ENCODE measurements at places on chromosomes 6 and 20.

DNA sequence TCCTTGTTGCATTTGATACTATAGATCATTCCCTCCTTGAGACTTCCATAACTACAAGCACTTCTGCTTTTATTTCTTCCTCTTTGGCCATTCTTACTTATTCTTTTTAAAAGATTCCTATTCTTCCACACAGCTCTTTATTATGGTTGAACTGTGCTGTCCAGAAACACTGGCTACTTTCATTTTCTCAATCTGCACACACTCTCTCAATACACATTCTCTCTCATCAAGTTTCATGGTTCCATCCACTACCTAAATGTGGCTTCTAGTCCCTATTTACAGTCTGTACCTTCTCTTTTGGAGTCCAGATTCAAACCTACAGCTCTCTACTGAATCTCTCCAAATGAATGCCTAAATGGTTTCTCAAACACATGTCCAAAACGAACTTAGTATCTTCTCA lies 214.3 kb upstream of the RSPO3 start:
- no peak for DNase-seq

GRCh38 chr6:31655349-31656237 lies at the start of gene APOM:
Gene APOM, plus strand, starts transcription at chr6:31655894. Its CDS starts 73 bp downstream, at chr6:31655967.
- DNase-seq, result no peak

DNA sequence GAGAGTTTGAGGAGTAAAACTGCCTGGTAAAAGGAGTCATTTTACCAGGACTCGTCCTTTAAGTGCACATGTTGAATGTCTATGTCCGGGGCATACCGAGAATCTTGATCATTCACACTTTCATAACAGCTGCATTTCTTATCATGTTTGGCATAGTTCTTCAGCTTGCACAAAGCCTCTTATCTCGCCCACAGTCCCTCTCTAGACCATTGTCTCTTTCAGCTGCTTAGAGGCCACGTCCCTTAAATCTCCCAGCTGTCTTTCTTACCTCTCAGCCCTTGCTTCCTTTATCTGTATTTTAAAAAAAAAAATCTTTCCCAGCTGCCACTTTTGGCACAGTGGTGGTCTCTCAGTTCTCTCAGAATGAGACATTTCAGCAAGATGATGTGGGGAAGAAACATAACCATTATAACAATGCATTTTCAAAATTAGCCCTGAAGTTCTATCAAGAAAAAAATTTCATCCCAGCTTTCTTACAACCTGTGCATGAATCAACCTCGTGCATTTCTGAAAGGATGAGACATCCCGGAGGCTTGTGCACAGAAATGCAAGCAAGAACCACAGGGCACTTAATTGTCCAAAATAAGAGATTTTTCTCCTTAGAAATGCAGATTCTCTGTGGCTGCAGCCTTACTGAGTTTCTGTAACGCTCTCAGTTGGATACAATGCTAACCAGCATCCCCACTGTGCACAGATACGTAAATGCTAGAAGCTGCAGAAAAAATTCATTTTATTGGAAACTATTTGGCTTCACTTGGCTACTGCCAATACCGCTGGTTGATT lies 24.2 kb downstream of the RBM24 start:
- no peak for DNase-seq

DNA sequence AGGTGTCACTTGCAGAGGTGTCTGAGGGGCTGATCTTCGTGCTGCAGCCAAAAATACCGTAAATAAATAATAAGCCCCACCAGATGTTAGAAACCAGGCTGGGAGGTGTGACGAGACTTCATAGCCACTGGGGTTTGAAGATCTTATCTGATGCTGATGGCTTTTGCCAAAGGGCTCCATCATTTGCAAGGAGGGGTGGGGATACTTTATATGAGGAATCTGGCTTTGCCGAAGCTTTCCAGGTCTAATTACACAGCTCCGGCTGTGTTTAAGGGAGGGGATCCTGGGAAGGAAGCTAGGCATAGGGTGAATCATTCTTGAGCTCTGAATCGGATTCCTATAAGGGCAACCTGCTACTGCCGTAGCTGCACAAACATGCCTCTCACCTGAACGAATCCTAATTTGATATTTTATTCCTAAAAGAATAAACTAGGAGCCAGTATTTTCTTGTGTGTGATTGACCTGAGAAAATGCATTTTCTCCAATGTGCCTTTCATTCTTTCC lies 249.6 kb downstream of the SOD2 start:
- no peak for DNase-seq

DNA sequence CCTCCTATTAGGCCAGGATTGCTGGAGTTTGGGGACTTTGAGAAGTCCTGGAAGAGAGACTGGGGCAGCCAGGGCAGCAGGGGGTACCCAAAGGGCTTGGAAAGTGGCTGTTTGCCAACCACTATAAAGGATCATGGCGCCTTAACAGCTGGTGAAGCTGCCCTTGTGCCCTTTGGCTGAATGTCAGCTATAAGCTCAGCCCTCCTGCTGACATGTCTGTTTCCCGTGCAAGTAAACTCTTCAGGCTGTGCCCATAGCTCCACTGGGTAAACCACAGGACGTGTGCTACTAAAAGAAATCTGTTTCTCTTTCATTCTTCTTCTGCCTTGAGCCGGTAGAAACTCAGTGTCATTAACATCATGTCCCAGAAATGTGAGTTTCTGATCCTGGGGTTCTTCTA lies 97.3 kb downstream of the CAP2 start:
- DNase-seq, result no peak

DNA sequence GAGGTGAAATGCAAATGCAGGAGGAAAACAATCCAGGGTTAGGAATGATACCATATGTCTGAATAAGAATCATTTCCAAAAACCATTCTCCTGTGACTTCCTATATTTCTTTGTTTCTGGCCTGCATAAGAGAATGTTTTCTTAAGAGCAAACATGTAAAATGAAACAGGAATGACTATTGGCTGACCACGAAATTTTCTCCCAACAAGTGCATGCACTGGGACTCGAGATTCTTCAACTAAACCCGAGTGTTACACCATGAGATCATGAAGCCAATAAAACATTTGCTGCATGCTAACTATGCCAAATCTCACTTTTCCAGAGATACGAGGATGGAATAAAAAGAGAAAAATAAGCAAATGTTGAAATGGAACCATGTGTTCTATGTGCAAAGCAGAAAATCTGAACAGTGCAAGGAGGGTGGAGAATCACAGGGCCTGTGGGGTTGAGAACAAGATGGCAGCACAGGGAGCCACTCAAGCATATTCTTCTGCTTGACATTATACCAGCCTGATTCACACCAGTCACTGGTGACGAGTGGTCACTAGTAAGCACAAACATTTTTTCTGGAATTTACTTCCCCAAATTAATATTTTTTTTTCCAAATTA lies 212.2 kb upstream of the FOXA2 start:
- no peak for DNase-seq

DNA sequence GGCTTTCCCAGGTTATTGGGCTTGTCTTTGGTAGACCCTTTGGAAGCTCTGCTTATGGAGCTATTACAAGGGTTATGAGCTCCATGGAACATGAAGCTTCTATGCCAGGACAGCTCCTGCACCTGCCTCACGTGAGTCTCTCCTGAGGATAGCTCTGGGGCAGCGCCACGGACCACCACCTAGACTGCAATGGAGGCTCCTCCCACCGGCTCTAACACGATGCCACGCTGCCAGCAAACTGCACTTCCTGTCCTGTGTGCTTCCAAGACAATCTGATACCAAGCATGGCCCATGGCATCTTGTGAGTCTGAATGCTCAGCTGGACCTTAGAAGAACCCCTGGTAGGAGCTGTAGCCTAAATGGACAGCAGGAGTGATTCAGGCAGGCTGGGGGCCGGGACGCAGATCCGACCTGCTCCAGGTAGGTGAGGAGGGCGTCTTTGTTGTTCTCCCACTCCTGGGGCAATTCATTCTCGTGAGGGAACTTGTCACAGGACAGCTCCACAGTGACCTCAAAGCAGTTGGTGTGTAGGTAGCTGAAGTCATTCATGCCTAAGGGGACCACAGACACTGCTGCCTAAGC lies 5.5 kb downstream of the CPXM1 start:
- no peak for DNase-seq

DNA sequence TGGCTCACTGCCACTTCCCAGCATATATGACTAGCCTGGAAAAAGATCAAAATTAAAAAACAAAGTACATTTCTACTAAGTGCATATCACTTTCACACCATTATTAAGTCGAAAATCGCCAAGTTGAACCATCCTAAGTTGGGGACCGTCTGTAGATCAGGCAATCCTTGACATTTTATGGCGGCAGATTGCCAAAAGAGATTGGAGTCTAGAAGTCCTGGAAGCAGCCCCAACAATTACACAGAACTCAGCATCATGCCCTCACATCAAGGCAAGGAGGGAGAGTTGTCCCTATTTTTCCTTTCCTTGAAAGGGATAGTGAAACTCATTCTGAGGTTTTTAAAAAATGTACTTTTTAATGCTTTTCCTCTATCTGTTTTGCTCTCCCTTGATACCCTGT lies 30.7 kb downstream of the SLC22A3 start:
- no peak for DNase-seq

DNA sequence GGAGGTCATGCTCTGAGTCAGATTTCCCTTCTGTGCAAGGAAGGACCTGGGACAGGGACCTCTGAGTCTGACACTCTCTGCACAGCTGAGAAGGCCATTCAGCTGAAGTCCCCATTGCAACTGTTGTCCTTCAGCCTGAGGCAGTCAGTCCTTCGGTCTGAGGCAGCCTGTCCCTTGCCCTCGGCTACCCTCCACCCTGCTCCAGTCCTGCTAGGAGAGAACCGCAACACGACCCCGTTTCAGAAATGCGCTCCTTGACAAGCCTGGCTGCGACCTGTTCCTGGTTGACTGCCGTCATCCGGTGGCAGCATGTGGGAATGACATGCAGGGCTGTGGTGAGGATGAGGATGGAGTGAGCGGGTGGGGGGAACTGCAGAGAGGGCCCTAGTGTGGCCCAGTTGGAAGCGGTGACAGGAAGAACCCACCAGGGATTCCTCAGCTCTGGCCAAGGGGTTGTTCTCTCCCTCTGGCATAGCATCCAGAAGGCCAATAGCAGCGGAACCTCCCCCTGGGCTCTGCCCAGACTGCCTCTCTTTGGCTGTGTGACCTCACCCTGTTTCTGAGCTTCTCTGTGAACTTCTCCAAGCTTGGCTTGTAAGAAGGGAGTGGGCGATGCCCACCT lies 40.3 kb upstream of the ANGPT4 start:
- no peak for DNase-seq

DNA sequence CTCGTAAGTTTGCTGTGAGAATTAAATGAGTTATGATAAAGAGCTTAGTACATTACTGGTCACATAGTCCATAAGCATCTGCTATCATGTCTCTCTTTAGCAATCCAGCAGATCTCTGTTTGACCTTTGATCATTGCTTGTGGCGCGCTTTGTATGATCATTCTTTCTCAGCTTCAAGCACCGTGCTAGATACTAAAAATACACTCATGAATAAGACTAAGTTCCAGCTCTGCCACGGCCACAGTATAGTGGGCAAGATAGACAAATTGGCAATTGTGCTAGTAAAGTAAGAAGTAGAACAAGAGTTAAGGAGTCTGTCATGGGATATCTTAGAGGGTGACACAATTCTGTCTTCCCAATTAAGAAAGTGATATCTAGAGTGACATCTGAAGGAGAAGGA lies 75.2 kb upstream of the ADGRF1 start:
- DNase-seq, result no peak

- no peak for DNase-seq
Measured at GRCh38 chr20:1652960-1653359, 4.6 kb downstream of the SIRPG start.

DNA sequence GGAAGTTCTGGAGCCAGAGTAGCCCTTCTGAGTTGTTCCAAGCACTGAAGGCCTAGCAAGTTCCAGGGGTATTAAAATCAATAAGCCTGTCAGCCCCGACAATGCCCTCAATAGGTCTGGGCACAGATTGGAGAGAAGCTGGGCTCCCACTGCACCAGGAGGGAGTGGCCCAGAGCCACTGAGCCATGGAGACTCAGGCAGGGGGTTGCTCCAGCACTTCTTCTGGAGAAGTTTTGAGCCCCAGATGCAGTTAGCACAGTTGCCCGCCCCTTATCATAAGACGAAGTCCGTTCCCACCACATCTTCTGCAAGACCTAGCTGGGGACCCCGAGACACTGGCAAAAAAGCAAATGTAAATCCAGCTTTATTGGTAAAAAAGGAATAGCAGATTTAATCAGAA lies 13.0 kb downstream of the DEFB132 start:
- no peak for DNase-seq

DNA sequence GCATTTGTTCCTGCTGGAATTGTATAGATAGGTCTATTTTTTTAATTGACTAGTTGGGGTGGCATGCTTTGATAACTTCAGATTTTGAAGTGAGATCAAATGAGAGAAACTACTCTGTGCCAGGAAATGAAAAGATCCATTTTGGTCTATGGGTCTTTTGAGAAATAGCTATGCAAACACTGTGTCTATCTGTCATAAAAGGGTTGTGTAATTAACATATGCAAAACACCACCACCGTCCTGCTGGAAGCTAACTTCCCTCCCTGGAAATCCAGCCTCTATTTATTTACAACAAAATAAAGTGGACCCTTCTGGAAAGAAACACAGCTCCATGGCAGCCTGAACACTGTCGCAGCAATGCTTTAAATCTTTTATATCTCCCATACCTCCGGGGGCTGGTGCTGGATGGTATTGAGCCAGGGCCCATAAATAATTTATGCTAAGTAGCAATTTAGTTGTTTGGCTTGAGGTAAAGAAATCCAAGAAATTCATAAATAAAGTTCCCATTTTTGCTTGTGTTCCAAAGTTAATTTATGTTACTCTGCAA lies 244.2 kb upstream of the POU3F2 start:
- DNase-seq, result no peak

DNA sequence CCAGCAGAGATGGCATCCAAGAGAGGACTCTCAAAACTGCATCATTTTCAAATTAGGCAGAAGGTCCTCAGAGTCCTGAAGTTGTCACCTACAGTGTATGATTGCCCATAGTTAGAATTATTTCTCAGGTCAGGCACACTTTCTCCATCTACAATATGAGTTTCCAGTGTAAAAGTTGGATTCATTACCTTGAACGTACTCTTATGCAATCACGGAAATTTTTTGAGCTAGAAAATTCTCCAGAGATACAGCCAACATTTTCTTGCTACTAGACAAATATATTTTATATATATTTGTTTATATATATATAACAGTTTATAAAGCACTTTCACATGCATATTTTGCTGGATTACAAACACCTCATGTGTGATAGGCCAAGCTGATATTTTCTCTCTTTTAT lies 29.4 kb upstream of the SERPINB1 start:
- no peak for DNase-seq

Data from iPS DF 19.7 (cell line).